ENCODE measurements at places on chromosomes 5 and 9.

GRCh38 chr5:132065951-132066701 lies 5.7 kb downstream of the IL3 start:
- no peak for DNase-seq

DNA sequence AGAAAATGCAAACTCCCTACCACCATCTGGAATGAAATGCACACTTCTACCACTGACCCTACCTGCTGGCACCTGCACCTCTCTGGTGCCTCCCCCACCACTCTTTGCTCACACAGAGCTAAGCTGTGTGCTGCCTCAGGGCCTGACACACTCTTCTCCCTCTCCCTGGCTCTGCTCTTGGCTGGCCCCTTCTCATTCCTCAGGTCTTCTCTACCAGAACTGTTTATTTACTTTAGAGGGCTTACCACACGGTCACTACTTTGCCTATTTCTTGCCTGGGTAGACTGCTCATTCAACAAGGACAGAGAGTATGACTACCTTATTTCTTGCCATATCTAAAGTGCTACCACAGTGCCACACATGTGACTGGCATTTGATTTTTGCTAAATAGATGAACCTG lies 3.3 kb downstream of the REEP5 start:
- no peak for DNase-seq

- no peak for DNase-seq
These were observed 8.3 kb downstream of the CRB2 start for GRCh38 chr9:123364241-123364824.

GRCh38 chr5:171906703-171907590 lies 99.5 kb downstream of the FBXW11 start:
- no peak for DNase-seq

DNA sequence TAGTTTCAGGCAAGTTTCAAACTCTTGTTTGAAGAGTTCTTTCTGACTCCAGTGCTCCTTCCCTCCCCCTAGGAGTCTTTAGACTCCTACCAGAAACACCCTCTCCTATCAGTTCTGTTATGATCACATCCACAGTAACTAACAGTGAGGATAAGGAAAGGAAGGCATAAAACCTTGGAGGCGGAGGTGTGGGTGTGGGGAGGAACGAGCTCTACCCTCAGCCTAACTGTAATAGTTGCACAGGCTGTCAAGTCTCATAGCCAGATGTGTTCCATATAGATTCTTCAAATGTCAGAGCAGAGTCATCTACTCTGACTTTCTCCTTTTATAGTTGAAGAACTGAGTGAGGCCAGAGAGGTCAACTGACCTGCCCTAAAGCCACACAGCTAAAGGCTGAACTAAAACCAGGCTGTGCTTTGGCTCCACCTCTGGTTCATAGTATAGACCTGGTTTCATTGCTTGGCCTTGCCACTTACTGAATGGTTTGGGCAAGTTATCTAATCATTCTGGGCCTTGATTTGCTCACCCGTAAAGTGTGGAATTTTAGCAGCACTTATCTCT lies 34.4 kb upstream of the PIK3R1 start:
- DNase-seq: no peak

GRCh38 chr5:167296661-167297060 lies 994.8 kb upstream of the WWC1 start:
- no peak for DNase-seq

GRCh38 chr9:117494401-117495090 lies 79.7 kb upstream of the ASTN2 start:
- no peak for DNase-seq

DNA sequence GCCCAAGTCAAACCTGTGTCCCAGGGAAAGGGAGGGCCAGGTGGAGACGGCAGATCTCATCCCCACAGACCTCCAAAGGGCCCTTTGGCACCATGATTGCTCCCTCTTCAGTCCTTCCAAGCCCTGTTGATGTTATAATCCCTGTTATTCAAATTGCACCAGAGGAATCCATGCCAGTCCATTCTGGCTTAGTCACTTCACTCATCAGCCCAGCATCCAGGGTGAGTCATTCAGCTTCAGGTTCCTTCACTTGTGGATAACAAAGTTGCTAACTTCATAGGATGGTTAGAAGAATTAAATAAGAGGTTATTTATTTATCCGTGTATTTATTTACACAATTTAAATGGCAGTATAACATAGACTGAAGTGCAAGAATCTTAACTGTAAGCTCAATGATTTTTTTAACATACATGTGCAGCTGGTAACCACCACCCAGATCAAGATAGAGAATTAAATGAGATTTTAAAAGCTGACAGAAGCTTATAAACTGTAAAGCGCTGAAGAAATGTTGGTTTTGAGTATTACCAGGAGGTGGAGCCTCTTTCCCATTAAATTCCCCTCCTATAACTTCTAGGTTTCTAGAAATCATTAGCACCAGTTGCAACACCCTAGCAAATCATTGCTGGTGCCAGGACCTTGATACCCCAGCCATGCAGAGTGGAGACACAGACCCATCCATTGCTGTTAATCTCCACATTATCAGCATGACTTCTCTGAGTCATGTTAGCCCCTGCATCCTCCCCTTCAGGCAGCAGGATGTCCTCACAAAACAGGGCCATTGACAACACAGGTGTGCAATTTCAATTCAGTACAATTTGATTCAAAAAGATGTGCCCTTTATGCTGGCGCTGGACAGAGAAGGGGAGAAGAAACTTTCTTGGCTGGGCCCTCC lies 77.4 kb downstream of the SEC61B start:
- DNase-seq: no peak

DNA sequence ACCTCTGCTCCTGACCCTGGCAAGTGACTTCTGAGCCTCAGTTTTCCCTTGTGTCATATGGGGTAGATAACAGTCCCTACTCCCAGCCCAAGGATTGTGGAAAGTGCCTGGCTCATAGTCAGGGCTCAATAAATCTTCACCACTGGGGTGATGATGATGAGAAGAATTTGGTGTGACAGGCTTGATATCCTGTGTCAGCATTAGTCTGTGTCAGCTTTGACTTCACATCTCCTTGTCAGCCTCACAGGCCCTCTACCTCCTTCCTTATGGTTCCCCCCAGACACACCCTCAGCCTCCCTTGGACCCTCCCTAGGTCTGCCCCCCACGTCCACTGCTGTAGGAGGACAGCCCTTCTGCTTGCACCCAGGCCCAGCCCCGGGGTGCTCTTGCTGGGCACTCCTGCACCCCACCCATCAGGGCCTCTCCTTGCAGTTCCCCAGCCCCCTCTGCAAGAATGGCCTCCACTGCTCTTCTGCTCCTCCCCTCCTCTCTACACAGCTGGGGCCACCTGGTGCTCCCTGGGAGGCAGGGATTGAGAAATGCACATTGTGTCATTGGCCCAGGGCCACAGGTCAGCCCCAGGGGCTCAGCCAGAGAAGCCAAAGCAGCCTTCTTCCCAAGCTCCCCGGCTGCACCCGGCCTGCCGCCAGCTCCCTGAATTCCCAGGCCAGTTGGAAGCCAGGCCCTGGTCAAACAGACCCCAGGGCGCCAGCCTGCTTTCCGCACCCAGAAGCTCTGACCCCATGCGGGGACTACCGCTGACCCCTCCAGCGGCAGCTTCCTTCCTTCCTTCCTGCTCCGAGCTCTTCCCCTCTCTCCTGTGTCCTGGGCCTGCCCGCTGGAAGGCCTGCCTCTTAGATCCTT lies 7.7 kb downstream of the FGFR4 start:
- no peak for DNase-seq

DNA sequence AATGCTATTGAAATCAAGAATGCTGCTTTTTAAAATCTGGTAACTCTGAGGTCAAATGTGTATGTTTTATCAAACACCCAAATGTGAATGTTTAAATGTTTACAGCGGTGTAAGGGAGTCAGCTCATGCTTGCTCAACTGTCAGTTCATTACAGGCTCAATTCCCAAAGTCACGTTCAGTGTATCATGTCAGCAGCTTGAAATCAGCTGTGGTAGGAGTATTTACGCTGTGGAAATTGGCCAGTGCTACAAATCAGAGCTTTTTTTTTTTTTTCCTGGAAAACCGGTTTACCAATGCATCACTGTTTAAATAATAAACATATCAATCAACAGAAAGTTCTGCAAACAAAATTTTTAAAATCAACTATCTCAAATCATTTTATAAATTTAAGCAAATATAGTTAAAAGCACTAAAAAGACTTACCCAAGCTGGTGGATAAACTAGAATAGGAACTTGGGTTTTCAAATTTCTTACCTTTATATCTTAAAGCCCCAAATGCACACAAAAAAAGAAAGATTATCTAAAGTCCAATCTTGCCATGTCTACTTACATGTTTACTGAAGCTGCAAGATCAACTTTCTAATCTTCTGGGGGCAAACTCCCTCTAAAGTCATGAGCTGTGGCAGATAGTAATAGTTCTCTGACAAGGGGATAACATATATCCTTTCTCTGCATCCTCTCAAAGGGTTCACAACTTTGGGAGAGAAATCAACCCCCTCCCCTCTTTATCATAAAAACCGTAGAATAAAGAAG lies 57.6 kb upstream of the GRAMD2B start:
- no peak for DNase-seq

- DNase-seq: no peak
These were observed 19.2 kb downstream of the NIPAL4 start for GRCh38 chr5:157479166-157479565.

- no peak for DNase-seq
These were observed 15.9 kb downstream of the TLR4 start for GRCh38 chr9:117720066-117720465.

- DNase-seq: no peak
These were observed 1.5 kb downstream of the VAV2 start for GRCh38 chr9:133990366-133991213.

DNA sequence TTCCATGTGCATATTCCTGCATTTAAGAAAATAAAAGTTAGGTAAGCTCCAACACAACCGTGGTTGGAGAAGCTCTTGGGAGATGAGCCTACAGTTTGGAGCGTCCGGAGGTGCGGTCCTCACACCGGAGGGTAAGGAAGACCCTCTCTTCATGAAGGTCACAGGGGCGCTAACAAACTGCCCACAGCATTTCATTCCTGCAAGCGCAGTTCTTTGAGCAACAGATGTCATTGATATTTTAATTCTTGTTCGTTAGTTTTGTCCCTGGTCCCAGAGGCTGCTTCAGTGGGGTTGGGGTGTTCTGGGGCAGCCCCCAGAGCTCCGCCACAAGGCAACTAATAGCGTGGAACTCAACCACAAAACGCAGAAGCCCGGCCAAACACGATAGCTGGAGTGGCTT lies 376.2 kb downstream of the IRX2 start:
- no peak for DNase-seq

Measured in erythroblast (primary cell).